CD14-positive monocyte (primary cell): ENCODE measurements at places on chromosomes 6 and 20. TPM values are rescaled to one million over a fixed set of nuclear protein-coding genes. Genes with fewer than 3 reads are reported as not detected.

DNA sequence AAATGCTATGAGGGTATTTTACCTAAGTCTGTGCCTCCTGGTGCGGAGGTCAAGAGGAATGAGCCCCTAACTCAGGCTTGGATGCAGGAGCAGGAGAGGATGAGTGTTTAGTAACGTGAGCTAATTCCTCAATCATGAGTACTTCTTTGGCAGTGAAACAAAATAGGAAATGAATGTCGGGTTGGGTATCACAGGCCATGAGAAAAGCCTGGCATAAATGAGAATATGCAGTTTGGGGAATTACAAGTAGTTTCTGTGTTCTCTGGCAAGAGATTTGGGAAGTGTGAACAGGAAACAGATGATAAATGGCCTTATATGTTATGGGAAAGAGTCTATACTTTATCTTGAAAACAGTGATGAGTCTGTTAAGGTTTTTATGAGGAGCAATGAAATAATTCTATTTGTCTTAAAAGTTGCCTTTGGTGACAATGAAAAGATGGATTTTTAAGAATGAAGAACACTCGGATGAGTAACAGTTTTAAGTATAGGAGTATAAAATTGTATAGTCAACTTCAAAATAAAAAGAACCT lies 59.0 kb upstream of the RNF146 start:
- no peak for DNase-seq

GRCh38 chr6:29603930-29604329 lies 19.0 kb downstream of the OR2H2 start:
- DNase-seq, result no peak

The SLC25A27 gene
- polyA plus RNA-seq, result 0.34 TPM

DNA sequence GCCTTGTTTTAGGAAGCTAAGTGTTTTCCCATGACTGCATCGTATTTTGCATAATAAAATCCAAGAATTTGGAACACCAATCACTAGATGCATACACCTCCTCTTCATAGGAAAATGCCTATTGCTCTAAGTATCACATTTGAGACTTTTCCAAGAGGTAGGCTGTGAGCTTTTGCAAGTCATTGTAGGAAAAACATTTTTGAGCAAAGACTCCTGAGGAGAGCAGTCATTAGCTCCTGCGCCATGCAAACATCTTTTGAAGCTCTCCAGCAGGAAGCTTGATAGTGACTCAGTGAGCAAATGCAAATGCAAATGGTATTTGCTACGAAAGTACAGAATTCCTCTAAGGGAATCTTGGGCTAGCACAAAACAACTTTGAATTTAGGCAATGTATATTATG lies 750.4 kb downstream of the QKI start:
- DNase-seq, result no peak

The DLK2 gene
- polyA plus RNA-seq, result not detected

- no peak for DNase-seq
These were observed 80.3 kb downstream of the ASXL1 start for GRCh38 chr20:32438331-32438858.

The STX11 gene
- 367 and 436 TPM in 2 replicates for polyA plus RNA-seq

GRCh38 chr6:105797286-105797979 lies 288.7 kb upstream of the PRDM1 start:
- DNase-seq, result no peak

GRCh38 chr6:39451831-39452230 lies 129.3 kb upstream of the KCNK16 start:
- DNase-seq, result no peak

GRCh38 chr20:58618351-58619076 lies 32.6 kb upstream of the STX16 start:
- DNase-seq, result no peak

DNA sequence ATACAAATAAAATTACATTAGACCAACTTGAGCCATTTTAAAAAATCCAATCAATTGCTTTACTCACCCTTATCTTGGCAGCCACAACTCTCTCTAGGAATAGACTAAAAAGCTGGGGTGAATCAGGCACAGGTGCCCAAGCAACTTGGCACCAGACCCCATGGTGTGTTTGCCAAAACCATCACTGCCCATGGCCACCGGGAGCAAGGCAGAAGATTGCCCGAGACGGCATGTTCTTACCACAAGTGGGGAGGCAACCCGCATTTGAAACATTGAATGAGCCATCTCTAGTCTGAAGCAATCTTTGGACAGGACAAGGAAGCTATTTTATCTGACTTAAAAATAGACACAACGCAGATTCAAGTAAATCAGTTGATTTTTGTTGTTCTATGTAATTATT lies 69.0 kb downstream of the SMLR1 start:
- no peak for DNase-seq

- DNase-seq, result peak; percentile 32
These were observed 70.7 kb upstream of the LTV1 start for GRCh38 chr6:143772116-143773086.

The PTCRA gene
- 0.55 TPM for polyA plus RNA-seq

The BPIFA1 gene
- not detected for polyA plus RNA-seq

DNA sequence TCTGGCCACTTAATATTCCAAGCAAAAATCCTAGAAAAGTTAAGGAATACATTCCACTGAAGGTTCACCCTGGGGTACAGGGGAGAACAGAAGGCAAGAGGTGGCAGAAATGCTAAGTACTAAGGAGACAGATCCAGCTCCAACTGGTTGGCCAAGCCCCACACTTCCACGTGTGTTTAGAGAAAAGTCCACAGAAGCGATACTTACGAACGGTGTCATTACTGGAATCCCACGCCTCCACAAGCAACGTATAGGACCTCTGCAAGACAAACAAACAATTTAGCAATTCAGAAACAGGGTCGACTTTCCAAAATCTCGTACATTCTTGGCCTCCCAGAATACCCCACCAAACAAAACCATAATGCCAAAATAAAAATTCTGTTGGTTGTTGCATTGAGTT lies 10.0 kb downstream of the JAG1 start:
- no peak for DNase-seq

DNA sequence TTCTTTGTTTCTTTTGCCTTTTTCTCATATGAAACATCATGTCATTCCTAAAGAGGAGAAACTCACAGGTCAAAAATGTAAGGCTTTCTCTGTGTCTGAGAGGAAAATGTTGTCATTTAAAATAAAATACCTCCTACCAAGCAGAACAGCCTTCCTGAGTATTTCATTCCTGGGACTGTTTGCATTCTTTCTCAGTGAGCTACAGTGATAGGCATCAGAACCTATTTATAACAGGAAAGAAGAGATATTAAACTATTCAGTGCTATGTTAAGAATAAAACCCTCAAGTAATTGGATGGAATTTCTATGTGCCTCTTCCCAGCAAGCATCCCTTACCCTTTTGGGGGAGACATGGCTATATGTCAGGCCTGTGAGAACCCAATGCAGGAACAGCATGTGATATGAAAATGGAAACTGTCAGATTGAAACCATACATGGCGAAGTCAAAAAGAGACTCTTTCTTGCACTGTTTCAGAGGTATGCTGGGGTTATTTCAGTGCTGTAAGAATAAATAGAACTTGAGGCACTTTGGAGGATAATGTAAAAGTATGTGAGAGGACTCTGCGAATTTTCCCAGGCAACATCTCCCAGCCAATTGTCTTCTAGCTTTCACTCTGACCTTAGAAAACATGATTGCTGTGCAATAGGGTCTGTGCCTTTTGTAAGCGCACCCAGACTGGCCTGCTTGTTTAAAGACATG lies 133.8 kb upstream of the CCN2 start:
- no peak for DNase-seq

DNA sequence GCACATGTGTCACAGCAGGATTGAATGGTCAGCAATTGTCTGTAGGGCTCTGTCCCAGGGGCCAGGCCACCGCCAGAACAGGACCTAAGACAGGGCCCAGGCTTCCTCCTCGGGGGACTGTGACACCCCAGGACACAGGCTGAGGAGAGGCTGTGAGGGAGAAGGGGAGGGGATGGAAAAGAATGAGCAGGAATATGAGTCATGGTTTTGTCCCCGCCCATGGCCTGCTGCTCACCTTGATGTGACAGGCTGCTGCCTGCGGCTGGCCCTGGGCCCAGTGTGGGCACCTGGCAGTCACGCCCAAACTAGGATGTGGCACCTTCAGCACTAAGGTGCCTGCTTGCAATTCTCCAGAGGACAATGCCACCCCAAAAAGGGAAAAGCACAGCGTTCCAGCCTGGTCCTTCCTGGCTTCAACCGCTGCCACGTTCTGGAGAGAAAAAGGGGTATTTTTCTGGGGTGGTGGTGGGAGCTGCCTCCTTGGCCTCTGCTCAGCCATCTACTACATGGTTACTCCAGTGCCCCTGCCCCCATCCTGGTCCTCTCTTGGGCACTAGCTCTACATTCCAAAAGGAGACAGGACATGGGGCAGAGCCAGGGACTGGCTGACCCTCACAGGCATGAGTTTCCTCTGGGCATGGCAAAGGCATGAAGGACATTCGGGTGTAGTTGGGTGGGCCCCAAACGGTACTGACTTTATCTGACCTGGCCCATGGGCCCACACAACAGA lies 93.4 kb downstream of the SLC22A23 start:
- no peak for DNase-seq

GRCh38 chr6:119672725-119673124 lies 323.2 kb upstream of the MAN1A1 start:
- DNase-seq, result no peak

DNA sequence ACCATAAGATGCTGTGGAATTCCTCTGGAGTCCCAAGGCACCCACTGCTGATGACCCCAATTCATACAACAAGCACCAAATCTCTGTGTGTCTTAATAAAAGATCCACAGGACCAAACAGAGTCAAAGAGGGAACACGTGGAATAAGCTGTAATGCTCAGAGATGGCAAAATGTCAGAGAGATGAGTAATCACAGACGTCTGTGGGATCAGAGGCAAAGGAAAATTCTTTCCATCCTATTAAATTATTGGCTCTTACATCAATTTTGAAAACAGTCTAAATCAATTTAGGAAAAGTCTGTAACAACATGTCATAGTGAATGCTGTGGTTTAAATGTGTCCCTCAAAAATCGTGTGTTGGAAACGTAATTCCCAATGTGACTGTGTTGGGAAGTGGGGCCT lies 17.5 kb upstream of the SAMD3 start:
- DNase-seq, result no peak

DNA sequence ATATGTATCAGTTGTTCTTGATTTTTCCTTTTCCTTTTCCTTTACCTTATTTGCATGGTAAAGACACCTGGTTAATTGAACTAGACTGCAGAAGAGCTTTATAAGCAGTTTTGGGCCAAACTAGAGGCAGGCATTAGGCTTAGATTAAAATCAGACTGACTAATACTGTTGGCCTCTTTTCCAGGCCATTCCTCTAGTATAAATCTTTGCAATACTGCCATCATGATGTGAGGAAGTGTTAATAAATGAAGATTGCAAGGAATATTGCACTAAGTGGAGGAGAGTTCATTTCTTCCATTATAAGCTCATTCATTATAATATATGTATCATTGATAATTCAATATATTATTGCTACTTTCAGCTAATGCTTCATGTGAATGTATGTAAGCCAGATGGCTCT lies 163.8 kb downstream of the MMUT start:
- no peak for DNase-seq

The ARFGEF3 gene
- not detected for polyA plus RNA-seq

The TOX2 gene
- 0.41 and 0.56 TPM in 2 replicates for polyA plus RNA-seq

The OSBPL2 gene
- 19.4 and 29.1 TPM in 2 replicates for polyA plus RNA-seq

- DNase-seq, result no peak
These were observed 284.0 kb upstream of the DEFB112 start for GRCh38 chr6:50333696-50334095.

DNA sequence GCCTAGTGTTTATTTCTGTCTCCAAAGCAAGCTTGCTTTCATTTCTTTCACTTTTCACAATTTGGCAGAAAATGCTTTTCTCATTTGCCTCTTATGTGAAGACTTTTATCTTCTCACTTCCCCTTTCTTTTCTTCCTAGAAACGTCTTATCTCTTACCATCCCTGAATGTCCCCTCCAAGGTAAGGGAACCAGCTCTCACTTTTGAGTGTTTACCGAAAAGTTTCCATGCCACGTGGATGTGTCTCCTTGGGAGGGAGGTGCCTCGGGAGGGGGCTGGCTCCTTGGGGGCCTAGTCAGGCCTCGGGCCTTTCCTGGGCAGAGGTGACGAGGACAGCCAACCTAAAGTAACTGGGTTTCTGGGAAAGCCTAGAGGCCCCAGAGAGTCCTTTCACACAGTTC lies 127.4 kb downstream of the CD24 start:
- DNase-seq, result no peak

- DNase-seq, result no peak
These were observed 328.2 kb upstream of the JAG1 start for GRCh38 chr20:11001764-11002540.

DNA sequence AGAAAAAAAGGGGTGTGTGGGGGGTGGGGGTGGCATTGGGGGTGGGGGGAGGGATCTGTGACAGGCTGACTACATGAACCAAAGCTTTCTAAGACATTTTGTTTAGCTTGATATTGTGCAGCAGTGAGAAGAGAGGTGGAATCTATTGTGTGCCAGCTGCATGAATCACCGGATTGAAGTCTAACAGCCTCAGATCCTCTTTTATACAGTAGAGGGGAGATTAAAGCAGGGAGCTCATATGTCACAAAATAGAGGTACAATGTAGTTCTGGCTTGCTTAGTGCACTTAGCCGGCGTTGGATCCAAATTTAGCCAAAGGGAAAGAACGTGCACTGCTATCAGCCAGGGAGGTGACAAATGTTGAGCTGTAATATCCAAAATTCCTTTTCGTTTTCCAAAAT lies 404.2 kb upstream of the CITED2 start:
- no peak for DNase-seq

The MC3R gene
- polyA plus RNA-seq, result not detected

DNA sequence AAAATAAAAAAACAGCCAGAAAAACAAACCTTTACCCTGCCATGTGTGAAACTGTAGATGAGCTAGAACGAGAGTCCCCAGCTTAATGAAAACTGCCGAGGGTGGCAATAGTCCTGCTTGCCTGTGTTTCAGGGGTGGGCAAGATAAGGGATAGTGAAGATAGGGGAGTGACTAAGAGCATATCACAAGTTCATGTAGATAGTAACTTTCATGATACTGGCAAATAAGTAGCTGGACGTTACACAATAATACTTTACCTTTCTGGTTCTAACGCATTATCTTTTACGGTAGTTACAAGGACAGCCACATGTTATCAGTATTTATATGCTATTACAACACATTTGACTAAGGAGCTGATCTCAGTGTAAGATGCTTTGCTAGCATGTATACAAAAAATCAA lies 9.3 kb upstream of the FBXO9 start:
- DNase-seq, result no peak

The TMEM74B gene
- not detected for polyA plus RNA-seq

The AARS2 gene
- polyA plus RNA-seq, result 1.8 TPM

DNA sequence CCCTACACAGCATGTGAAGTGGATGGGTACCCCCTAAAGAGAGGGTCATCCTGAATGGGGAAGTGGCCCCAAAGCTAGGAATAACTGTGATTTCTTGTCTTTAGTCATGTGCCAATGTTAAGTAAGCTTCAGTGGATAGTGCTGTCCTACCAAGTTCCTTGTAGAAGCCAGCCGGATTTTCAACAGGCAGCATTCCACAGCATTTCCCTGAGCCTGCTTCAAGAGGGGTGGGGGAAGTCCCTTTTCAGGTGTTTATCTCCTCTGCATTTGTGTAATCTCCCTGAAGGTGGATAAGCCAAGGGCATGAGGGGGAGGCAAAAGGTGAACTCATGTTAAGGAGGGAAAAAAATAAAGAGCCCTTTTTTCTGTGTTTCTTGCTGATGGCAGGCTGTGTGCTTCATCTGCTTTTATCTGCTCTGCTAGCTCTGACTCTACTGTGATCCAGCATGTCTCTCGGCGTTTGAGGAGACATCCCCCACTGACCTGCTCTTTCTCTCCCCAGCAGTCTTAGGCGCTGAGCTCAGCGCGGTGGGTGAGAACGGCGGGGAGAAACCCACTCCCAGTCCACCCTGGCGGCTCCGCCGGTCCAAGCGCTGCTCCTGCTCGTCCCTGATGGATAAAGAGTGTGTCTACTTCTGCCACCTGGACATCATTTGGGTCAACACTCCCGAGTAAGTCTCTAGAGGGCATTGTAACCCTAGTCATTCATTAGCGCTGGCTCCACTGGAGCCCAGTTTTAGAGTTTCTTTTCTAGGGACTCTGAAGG lies 1.9 kb downstream of the EDN1 start:
- no peak for DNase-seq
